Central memory CD4-positive, alpha-beta T cell (primary cell): ENCODE measurements at places on chromosomes 1 and 21.

GRCh38 chr1:117566556-117566955 lies 39.3 kb upstream of the TENT5C start:
- DNase-seq = no peak

DNA sequence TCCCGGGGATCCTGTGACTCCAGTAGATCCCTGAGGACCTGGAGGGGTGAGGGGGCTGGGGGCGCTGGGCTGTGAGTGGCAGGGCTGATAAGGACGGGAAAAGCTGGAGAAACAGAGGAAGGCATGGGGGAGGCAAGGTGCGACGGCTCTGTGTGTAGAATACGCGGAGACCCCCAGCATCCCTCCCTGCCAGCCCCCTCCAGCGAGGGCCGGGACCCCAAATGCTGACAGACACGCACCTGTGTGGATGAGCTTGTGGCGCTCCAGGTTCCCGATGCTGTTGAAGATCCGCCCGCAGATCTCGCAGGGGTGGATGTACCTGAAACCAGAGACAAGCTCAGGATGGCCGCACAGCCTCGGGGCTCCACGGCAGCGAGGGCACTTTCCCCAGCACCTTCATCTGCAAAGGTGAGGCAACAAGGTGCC lies 53.0 kb upstream of the RIPK4 start:
- no peak for DNase-seq

- DNase-seq = no peak
Measured at GRCh38 chr1:94398356-94398755, 19.8 kb upstream of the ABCD3 start.

- DNase-seq = peak; percentile 82
Measured at GRCh38 chr1:205321162-205321958, at the start of gene NUAK2. Gene NUAK2 (minus strand): TSS chr1:205321745. CDS start chr1:205321628, 117 bp downstream.

GRCh38 chr1:178283409-178283808 lies 189.5 kb downstream of the RASAL2 start:
- DNase-seq = no peak

- DNase-seq = no peak
Measured at GRCh38 chr1:23585321-23586022, 26.2 kb upstream of the ID3 start.

DNA sequence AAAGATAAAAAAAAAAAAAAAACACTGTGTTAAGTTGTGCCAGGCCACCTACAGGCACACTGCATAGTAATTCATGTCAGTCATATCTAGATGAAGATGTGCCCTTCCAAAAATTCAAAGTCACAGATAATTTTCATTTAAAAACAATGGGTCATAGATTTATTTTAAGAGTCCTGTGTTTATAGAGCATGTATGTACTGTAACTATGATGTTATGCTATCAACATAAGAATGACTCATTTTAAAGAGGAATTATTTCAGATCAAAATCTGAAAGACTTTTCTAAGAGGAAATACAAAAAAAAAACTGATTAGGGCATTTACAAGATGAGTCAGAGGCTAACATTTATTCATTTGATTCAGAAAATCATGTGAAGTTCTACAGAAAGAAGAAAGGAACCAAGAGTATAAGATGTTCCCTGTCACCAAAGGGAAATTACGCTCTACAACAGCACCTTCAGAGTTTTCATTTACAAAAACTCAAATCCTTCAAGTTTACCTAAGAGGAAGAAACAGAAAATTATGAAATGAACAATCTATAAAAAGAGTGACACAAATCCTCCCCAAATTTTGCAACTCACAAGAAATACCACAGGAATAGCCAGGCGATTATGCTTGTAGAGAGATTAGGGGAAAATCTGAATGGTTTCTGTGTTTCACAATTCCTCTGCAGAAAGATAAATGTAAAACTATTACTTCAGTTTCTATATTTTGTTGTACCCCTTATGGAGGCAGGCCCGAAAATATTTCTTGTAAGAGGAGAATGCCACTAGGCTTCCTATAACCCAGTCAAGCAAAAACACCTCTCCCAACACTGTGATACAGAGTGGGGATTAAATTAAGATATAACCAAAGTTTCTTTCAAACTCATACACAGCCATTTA lies 13.8 kb downstream of the TP53BP2 start:
- peak; percentile 46 for DNase-seq

- no peak for DNase-seq
Measured at GRCh38 chr1:162587347-162587746, 25.8 kb downstream of the UAP1 start.

DNA sequence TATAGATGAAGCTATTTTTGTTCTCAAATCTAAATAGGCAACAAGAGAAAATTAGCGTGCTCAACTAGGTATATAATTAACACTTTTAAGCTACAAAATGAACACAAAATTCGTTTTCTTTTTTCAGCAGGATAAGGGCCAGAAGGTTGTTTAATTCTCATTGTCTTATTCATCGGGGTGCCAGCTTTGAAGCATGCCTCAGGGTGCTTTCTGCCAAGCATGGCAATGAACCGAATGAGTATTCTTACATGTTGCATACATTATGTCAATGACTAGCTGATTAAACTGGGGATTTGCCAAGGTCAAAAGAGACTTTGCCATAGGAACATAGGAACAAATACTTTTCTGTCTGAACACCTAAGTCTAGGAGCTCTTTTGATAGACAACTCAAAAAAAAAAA lies 102.0 kb upstream of the MAP1LC3C start:
- DNase-seq = no peak

- no peak for DNase-seq
Measured at GRCh38 chr1:179090522-179090921, 8.7 kb downstream of the TOR3A start.

- DNase-seq = no peak
Measured at GRCh38 chr1:81369833-81370232, 430.9 kb upstream of the ADGRL2 start.

- no peak for DNase-seq
Measured at GRCh38 chr1:111054656-111055055, 85.2 kb downstream of the DRAM2 start.

- no peak for DNase-seq
Measured at GRCh38 chr21:40057331-40057730, 190.1 kb downstream of the PCP4 start.

DNA sequence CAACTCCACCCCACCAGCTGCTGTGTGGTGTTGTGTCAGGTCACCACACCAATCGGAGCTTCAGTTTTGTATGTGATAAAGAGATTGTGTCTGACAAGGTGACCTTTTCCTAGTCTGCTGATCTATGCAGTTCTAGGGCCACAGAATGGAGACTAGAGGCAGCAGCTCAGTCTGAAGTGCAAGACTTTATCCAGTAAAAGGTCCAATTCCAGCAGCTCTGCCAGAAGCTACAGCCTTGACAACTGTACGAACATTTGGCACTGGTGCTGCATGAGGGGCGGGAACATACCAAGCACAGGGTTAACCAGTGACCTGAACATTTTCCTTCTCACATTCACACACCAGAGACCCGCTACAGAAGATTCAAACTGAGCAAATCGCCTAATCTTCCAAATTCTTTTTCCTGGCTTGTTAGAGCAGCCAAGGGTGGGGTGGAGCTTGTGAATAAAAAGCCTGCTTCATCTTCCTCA lies 9.3 kb downstream of the FMO1 start:
- no peak for DNase-seq

DNA sequence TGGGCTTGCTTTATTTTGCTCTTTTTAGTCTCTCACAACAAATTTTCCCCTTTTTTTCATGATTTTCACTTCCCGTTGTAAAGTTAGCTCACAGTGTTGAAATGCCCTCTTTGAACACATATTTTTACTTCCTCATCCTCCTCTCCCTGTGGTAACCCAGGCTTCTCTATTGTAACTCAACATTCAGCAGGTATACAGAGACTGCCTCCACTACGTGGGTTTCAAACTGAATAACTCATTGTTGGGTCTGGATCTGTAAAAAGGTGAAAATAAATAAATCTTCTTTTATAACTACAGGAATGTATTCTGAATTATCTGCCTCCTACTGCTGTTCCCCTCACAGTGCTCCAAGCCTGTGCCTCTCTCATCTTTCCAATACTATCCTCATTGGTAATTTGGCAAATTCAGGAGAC lies 166.4 kb downstream of the RUNX1 start:
- no peak for DNase-seq

DNA sequence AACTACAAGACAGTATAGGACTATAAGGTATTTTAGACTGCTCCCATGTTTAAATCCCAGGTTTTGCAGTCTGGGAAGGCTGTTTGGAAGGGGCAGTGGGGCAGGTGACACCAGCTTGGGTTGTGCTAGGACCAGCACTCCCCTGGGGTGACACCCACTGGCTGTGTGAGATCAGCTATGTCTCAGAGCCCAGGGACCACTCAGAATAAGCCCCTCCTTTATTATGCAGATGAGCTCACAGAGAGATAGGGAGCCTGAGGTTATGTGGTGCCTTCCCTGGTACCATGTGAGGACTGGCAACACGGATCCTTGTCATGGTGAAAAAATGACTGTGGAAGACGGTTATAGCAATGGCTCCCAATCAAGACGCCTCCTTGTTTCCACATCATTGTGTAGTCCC lies 71.0 kb downstream of the NENF start:
- no peak for DNase-seq

- no peak for DNase-seq
Measured at GRCh38 chr1:89929467-89930063, 65.3 kb upstream of the ZNF326 start.

- DNase-seq = no peak
Measured at GRCh38 chr1:5571438-5571837, 420.8 kb downstream of the NPHP4 start.

DNA sequence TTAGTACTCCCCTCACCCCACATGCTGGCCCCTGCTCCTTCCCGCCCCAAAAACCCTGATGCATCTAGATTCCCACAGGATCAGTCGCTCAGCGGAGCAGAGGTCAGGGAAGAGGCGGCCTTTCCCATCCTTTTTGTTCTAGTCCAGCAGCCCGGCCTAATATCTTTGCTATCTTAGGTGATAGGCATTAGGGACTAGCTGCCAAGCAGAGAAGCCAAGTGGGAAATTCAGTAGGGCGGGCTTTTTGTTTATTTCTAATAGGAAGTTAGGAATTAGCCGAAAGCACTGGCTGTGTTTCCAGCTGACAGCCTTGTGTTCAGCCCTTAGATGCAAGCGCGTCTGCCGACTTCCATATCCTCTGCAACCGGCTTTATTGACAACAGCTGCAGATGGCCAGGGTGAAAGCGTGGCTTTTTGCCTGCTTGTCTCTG lies 59.0 kb upstream of the BCAR3 start:
- DNase-seq = no peak

DNA sequence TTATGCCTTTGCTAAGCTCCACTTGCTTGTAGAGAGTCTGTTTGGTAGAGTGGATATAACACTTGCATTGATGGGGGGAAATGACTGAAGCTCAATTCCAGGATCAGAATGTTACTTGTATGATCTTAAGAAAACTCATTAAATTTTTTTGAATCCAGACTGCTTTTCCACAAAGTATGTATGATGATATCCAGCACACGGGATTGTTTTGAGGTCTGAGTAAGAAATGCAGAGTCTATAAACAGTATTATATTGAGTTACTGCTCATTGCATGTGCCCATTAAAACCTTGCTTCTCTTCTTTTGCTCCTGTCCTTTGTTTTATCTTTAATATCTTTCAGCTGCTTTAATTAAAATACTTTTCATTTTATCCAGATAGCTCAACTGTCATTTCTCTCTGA lies 570.4 kb upstream of the ZRANB2 start:
- DNase-seq = no peak

DNA sequence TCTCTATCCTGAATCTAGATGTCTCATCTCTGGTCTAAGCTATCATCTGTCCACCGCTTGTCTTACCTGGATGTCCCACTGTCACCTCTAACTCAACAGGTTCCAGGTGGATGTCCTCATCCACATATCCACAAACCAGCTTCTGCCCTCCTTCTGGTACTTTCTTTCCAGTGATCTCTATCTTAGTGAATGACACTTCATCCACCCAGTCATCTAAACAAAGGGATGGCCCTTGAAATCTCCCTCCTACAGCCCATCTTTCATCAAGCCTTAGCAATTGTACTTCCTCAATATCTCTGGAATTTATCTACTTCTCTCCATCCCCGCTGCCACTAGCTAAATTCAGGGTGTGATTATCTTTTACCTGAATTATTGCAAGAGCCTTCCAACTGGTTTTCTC lies 33.9 kb upstream of the SERBP1 start:
- no peak for DNase-seq

GRCh38 chr1:175604942-175605286 lies 138.5 kb downstream of the TNR start:
- no peak for DNase-seq

- DNase-seq = no peak
Measured at GRCh38 chr1:10623686-10624145, 149.0 kb downstream of the PEX14 start.

GRCh38 chr1:200896531-200897196 lies 2.0 kb downstream of the INAVA start:
- no peak for DNase-seq

DNA sequence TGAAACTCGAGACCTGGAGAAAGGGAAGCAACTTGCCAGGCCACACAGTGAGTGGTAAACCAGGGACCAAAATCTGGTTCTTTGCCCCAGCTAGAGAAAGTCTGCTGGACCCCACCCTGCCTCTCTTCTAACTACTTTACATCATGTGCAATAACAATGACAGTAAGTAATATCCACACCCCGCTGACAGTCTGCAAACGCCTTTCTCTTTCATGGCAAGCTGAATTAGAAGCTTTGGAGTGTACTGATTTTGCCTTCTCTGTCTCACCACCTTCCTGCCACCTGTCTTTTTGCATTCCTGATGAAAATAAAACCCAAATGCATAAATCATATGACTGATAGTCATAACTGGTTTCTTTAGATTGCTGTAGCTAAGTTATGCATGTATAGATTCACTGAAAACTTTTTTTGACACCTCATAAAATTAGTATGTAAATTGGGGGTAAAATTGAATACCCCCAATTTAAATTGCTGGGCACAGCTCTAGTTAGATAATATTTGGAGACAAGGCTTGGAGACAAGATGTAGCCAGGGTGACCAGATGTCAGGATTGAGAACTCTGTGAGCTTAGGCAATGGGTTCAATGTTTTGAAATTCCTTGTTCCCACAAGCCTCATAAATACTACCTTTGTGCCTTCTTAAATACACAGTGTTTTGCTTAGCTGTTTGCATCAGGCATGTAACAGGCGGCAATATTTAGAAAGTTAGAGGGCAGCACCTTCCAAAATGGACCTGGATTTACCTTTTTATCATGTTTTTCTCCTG lies 73.5 kb downstream of the ST6GALNAC5 start:
- DNase-seq = no peak

GRCh38 chr1:76153841-76154205 lies 79.3 kb downstream of the ST6GALNAC3 start:
- DNase-seq = no peak
